ENCODE measurements at places on chromosomes 1 and 21. TPM values are rescaled to one million over a fixed set of nuclear protein-coding genes. Genes with fewer than 3 reads are reported as not detected.

CLCNKB gene
- 0.18 TPM for polyA plus RNA-seq

CMPK1 gene
- polyA plus RNA-seq, result 16.4 TPM

KPRP gene
- polyA plus RNA-seq, result not detected

GREM2 gene
- polyA plus RNA-seq, result not detected

S100A5 gene
- polyA plus RNA-seq, result not detected

GRCh38 chr21:33362044-33362555 lies 37.3 kb downstream of the IFNAR1 start:
- DNase-seq, result no peak

- peak; percentile 79 for DNase-seq
Measured at GRCh38 chr1:156927215-156928042, 7.0 kb downstream of the LRRC71 start.

DNA sequence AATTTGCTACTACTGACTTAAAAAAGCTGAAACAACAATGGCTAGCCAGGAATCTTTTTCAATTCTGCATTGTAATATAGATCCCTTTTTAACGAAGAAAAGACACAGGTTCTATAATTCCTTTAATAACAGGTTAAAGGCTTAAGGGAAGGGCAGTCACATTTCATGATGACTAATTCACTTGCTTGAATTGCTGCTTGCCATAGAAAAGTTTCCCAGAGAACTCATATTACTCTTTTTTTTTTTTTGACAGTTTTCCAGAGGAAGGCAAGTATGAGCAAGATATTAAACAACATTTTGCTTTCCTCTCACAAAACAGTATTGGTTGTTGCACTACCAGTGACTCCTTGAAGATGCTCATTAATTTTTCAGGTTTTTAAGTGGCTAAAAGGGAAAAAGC lies 60.9 kb downstream of the IL23R start:
- no peak for DNase-seq

DNA sequence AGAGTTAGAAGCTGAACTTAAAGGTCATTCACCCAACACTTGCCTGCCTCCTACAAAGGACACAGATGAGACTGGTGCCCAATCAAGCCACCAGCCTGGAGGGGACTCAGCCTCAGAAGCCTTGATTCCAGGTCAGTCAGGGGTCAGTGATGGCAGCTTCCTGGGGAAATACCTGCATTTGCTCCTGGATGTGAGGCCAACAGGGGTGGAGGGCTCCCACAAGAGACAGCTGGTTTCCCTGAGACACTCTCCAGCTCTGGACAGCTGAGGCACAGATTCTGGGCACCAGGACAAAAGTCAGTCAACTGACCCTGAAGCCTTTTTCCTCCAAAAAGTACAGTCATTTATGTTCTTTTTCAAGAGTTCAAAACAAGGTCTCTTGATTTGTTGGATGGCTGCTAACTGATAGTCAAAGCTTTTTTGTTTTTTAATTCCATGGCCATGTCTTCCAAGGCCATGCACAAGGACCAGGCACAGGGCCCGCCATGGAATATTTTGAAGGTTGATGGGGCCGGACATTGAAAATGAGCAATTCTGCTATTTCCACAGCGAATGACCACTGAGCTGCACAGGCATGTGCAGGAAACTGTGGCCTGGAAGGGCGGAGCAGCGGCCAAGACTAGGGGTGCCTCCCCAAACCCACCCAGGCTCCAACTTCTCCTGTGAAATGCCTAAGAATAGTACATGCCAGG lies 1.8 kb downstream of the C2CD2 start:
- DNase-seq, result no peak

GRCh38 chr1:62725255-62725654 lies 37.1 kb upstream of the DOCK7 start:
- DNase-seq, result peak; percentile 53

DNA sequence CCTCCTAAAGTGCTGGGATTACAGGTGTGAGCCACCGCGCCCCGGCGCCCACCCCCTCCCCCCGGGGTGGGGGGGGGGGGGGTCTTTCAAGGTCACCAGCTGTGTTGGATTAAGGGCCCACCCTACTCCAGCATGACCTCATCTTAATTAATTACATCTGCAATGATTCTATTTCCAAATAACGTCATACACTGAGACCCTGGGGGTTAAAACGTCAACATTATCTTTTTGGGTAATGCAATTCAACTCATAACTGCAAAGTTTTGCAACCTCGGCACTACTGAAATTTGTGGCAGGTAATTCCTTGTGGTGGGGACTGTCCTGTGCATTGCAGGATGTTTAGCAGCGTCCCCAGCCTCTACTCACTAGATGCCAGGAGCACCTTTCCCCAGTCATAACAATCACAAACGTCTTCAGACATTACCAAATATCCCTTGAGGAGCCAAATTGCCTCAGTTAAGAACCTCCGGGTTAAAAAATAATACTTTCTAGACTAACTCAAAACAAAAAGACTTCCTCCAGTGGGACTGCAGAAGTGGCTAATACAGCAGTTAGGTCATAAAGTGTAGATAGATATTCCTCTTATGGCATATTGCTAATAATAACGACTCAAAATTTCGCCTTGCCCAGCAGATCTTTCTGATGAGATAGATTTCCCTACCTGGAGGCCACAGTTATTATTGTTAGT lies 233.0 kb upstream of the KAZN start:
- DNase-seq, result no peak

DNA sequence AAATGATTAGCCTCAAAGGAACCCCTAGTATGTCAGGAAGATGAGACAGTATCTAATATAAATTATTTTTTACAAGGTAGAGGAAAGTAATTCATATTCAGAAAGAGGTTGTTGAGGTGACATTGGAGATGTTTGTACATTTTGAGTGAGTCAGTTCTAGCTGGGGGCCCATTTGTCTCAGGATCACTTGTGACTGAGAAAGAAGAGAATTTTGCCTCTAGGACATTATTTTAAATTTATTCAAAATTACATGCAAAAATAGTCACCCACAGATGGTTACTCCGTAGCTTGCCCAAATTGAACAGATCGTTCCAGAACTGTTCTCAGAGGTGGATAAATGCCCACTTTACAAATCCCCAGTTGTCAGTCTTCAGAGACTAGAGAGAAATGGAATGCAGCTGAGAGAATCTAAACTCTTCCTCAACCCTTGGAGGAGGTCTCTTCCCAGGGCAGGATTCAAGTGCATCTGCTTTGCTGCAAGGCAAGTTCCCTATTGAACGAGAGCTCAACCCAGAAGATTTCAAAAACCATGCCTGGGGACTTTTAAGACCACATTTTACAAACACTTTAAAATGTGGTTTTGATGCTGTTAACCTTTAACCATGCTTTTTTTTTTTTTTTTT lies 987.8 kb upstream of the ADAMTS5 start:
- DNase-seq, result no peak

DNA sequence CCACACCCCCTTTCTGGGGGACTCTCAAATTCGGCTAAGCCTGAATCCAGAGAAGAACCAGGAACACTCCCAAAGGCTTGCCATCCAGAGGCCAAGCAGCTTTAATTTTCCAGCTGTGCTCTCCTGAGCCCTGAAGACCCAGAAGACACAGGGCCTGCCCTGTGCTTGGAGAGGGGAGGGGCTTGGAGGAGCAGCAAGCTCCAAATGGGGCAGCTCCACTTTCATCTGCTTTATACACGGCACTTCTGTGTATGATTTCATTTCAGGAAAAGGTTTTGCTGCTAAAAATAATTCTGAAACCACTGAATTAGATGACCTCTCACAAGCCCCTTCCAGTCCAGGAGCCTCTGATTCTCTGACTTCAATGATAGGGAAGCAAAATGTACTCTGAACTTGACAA lies 39.2 kb upstream of the CTTNBP2NL start:
- DNase-seq, result no peak

DNA sequence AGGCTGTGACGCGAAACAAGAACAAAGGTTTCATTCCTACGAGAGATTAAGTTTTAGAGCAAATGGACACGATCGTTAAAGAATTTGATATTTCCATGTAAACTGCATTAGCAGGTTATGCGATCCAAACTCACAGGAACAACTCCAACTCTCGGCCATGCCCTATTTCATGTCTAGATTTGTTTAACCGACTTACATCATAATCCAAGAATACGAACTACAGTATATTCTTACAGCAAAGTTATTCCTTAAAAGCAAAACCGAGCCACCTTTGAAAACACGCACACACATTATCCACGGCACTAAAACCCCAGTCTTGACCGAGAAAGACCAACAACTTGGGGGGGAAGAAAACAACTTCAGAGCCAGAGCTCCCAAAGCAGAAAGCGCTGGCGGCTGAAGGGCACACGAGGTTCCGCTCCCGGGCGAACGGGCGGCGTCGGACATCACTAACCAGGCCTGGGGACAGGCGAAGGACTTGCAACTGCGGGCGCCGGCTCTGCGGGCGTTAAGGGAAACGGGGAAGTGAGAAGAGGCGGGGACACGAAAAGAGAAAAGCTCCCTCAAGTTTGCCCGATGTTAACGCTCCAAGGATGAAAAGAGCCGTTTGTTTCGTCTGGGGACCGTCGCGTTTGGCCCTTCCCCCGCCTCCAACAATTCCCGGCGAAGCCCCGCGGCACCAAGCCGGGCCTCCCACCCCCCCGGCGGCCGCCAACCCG lies 690 bp downstream of the B3GALNT2 start:
- DNase-seq, result peak; percentile 81

DNA sequence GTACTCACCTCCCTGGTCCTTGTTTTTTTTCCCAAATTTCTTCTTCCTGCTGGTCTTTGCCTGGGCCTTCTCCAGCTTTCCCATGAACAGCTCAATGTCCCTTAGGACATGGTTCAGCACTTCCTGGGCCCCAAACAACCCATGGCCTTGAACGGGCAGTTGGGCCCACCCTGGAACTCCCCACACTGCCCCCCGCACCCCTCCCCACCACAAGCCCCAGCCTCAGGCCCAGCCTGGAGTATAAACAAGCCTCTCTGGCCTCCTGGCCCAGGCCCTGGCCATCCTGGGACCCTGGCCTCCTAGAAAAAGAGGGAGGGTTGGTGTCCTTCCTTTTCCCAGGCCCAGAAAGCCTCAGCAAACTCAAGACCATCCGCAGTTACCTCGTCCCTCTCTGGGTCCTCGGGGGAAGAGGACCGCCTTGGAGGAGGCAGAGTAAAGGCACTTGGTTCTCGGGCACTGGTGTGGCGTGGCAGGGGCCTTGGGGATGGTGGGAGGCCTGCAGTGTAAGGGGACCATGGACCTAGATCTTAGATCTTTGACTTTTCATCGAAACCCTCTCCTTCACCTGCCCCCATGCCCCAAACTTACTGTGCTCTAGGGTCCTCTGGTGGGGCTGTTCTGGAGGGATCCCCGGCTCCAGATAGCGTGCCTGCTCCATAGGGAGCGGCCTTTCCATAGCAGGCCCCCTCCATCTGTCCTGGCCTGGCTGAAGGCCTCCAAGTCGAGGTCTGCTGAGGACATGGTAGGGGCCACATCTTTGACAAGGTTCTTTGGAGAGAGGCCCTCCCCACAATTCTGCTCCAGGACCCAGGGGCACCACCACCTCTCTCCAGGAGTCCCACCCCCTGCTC lies 5.6 kb downstream of the EPS8L3 start:
- no peak for DNase-seq

DNA sequence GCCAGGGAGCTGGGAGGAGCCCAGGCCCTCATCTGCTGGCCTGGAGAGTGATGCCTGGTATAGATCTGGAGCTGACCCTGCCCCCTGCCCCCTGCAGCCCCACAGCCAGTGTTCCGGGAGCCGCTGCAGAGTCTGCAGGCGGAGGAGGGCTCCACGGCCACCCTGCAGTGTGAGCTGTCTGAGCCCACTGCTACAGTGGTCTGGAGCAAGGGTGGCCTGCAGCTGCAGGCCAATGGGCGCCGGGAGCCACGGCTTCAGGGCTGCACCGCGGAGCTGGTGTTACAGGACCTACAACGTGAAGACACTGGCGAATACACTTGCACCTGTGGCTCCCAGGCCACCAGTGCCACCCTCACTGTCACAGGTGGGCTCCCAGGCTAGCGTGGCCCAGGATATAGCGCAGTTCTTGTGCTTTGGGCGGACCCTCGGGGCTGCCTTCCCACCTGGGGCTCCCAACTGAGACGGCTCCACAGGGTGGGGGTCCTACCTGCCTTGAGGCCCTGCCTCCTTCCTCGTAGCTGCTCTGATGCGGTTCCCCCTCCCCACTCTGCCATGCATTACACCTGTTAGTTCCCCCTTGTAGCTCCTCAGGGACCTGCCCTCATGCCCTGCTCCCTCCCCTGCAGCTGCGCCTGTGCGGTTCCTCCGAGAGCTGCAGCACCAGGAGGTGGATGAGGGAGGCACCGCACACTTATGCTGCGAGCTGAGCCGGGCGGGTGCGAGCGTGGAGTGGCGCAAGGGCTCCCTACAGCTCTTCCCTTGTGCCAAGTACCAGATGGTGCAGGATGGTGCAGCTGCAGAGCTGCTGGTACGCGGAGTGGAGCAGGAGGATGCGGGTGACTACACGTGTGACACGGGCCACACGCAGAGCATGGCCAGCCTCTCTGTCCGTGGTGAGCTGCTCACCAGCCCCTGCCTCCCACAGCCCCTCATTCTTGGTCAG lies 98.7 kb downstream of the OBSCN start:
- DNase-seq, result no peak

DNA sequence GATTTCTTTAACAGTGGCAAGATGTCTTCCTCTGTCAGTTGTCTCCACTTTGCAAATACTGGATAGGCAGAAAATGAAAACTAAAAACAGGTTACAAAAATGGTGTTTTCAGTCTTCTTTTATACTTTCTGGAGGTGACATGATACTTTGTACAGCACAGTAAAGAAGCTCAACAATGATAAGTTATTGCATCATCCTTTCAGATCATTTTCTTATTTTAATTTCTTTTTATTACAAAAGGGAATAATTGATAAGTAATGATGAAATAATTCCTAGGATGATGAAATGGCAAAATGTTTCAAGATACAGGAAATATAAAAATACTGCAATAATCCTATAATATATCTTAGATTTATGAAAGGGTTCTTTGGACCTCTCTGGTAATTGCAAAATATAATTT lies 16.5 kb downstream of the GORAB start:
- no peak for DNase-seq

- no peak for DNase-seq
Measured at GRCh38 chr1:4086921-4087320, 186.8 kb upstream of the C1orf174 start.

DNA sequence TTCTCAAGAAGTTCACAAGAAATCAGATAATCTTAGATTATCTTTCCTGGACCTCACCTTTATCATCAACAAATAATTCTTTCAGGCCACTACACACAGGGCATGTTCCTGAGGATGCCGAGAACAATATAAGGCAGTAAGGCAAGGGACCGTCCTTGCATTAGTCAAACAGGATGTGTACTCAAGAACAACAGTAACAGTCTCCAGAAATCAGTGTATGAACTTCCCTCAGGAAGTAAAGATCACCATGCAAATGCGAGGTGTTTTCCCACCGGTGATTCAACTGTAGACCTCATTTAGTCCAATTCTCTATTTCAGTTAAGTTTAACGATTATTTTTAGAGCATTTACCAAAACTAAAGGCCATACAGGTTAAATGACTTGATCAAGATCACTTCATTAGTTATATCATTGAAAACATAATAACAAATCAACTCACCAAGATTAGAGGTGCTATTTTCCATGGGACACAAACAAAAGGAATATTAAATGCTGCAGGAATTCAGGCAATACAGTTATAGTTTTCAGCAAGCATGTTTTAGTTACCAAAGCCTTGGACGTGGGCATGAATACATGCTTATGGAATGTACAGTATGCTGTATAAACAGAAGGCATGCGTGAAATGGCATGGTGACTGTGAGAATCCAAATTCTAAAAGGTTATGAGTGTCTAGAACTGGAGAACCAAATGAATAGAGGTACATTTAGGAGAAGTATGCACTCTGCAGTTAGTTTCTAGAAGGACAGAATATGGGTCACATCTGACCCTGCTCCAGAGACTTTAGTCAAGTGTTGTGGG lies 145.2 kb downstream of the TNR start:
- DNase-seq, result peak; percentile 83

- DNase-seq, result no peak
Measured at GRCh38 chr1:75035536-75035935, 98.7 kb upstream of the LHX8 start.

GRCh38 chr1:225453797-225454648 lies 26.2 kb upstream of the LBR start:
- peak; percentile 43 for DNase-seq
